ENCODE measurements at places on chromosomes 11 and 22.

DNA sequence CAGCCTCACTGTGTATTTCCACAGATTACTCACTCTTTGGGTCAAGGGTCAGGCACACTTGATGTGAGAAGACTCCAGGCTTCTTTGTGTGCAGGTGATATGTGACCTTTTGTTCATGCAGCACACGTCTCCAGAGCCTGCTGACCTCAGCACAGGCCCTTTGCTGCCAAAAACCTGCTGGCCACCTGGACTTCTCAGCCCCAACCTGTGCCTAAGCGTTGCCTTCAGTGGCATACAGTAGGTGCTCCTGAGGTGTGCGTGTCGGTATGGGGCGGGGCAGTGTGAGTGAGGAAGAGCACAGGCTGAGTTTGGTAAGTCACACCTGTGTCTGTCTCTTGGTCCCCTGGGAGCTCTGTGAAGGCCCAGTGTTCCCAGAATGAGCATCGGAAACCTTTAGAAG lies 58.1 kb downstream of the WNT11 start:
- no peak for DNase-seq

DNA sequence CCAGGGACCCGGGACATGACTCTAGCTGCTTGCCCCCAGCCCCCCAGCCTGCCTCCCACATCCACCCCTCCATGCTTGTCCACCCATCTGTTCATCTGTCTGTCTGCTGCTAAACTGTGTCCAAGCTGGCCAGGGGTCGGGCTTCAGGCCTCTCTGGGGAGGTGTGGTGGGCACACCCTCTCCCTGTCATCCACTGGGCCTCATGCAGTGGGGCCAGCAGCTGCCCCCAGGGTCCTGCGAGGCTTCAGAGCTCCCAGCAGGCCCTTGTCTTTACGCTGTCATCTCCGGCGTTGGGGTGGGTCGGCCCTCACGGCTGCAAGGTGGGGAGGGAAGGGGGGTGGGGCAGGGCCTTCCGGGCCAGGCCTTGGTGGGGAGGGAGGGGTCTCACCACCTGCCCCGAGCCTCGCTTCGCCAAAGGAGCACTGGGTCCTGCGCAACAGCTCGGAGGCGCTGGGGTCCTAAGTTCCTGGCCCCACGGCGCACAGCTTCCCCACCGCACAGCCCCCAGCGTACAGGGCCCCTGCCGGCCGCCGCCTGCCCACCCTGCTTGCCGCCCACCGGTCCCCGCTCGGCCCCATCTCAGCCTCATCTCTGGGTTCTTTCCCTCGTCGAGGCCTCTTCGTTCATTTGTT lies 26.7 kb downstream of the MOB2 start:
- DNase-seq, result no peak

GRCh38 chr11:13140873-13141655 lies 131.9 kb downstream of the RASSF10 start:
- no peak for DNase-seq

- peak; percentile 67 for DNase-seq
Observed at GRCh38 chr11:65501472-65502273, 2.8 kb downstream of the MALAT1 start.

GRCh38 chr22:46734830-46735453 lies 3.1 kb downstream of the CERK start:
- no peak for DNase-seq

DNA sequence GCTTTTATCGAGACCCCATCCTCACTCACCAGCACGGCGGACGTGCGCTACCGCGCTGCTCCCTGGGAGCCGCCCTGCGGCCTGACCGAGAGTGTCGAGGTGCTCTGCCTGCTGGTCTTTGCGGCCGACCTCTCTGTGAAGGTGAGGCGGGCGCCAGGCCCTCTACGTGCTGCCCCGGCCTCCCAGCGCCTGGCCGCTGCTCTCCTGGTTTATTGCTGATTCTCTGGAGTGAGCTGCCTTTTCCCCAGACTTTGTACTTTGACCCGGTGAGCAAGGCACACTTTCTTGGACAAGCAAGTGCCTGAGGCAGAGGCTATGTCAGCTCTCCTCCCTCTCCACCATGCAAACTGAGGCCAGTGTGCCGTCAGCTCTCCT lies 6.5 kb downstream of the TPCN2 start:
- no peak for DNase-seq

- DNase-seq, result peak; percentile 46
Observed at GRCh38 chr11:14908214-14908880, 16.3 kb upstream of the CYP2R1 start.

GRCh38 chr22:19571207-19571795 lies 47.1 kb upstream of the CLDN5 start:
- DNase-seq, result no peak

GRCh38 chr22:43094085-43094484 lies 4.9 kb upstream of the TTLL1 start:
- peak; percentile 29 for DNase-seq

GRCh38 chr22:35337932-35338331 lies 38.2 kb downstream of the TOM1 start:
- peak; percentile 46 for DNase-seq

GRCh38 chr11:123304828-123305466 lies 109.9 kb upstream of the CLMP start:
- DNase-seq, result no peak

- peak; percentile 16 for DNase-seq
Observed at GRCh38 chr11:68503251-68503687, 42.7 kb downstream of the PPP6R3 start.

DNA sequence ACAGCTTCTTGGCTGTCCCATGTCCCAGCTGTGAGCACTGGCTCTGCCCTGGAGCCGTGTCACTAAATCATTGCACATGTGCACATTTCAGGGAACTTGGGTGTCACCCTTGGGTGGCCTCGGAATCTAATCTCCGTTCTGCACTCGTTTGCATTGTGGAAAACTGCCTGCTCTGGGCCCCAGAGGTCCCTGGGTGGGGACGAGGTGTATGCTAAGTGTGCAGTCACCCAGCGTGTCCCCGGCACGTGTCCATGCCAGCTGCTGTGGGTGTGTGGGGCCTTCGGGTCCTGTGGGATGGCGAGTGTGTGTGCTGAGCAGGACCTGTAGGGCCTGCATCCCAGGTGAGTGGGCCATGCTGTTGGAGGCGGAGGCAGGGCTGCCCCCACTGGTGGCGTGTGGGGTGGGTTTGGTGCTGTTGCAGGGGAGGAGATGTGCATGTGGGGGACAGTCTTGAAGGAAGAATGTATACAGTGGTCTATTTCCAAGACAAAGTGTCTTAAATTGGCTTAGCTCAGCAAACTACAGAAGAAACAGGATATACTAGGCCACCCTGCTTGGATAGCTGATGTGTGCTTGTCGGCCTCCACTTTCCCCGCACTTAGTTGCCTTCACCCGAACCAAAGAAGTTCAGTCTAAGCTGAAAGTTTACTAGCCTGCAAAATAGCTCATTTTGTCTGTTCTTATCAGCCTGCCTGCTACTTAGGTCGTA lies 14.6 kb downstream of the TANGO2 start:
- peak; percentile 54 for DNase-seq

- DNase-seq, result peak; percentile 63
Observed at GRCh38 chr22:29307596-29308147, 1.2 kb downstream of the GAS2L1 start.

GRCh38 chr11:38256436-38256835 lies 1658.4 kb upstream of the RAG2 start:
- no peak for DNase-seq

DNA sequence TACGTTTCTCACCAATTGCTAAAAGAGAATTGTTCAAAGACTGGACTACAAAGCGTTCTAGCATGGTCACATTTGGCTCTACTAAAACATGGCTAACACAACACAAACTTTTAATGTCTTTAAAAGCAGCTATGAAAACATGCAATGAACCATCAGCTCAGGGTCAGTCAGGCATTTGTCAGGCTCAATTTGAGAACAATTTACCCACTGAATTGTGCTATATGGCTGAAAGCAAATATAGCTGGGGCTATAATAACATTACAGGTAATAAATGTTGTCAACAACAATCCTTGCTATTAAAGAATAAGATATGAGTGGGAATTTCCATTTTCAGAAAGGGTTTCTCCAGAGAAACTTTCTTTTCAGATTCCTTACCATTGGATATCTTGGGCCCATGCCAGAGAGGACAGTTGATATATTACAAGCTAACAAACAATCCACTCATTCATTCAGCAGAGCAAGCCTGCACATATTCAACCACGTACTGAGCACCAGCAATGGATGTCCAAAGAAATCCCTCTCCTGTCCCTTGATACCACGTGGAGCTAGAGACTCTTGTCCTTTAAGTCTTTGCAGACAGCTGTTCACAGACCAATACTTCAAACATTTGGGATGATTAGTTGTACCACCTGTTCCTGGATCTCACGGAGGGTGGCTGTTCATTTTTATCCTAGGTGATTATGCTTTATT lies 82.5 kb upstream of the DDI1 start:
- no peak for DNase-seq

DNA sequence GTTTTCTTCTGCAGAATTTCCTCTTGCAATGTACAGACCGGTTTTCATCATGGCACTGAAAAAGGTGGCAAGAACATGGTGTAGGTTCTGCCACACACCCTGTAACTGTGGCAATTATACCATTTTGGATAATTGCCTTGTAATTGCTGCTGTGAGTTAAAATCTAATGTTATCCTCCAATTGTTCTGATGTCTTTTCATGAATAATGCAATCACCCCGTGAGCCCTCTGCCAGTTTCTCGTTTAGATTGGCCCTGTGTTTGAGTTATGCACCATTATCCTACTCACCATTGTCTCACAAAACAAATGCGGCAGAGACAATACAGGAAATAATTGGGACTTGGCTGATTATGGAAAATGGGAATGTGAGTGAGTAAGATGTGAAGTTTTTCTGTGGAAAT lies 61.8 kb upstream of the MTNR1B start:
- DNase-seq, result no peak

GRCh38 chr11:32752001-32752400 lies 42.5 kb downstream of the CCDC73 start:
- no peak for DNase-seq

DNA sequence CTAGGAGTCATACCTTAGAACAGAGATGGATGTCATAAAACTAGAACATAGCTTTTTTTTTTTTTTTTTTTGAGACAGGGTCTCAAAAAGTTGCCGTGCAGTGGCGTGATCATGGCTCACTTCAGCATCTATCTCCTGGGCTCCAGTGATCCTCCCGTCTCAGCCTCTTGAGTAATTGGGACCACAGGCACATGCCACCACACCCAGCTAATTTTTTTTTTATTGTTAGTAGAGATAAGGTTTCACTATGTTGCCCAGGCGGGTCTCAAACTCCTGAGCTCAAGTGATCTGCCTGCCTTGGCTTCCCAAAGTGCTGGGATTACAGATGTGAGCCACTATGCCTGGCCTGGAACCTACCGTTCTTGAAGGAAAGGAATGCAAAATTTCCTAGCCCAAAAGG lies 8.8 kb upstream of the CEP295 start:
- DNase-seq, result no peak

DNA sequence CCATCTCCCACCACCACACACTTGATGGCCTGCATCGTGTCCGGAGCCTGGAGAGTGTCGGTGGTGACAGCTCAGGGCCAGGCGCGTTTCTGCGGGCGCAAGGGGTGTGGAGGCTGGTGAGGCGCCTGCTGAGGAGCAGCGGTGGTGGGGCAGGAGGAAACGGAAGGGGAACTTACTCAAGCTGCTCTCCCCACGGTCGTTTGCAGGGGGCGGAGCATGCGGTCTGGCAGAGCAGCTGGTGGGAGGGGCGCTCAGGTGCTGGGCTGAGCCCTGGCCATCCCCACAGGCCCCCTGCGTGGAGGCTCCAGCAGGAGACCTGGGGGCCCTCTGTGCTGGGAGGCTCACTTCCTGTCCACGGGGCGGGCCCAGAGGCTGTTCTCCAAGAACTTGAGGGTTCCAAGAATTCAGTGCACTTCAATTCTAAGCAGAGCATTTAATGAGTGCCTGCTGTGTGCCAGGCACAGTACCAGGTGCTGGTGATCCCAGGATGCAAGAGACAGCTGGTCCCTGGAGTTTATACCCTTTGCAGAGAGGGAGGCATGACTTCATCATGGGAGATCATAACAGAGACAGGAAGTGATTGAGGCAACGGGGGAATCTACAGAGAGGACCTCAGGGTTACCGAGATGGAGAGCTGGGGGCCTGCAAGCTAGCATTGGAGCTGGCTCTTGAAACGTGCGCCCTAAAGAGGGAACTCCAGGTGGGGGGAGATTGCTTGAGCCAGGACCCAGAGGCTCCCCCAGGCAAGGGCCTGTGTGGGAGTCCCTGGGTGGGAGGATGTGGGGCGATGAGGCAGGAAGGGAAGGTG lies at the start of gene RAC2:
TSS of gene RAC2 (minus strand) at position 156 of the 808 bp plus-strand sequence. CDS start at position 35, 121 bp downstream.
- peak; percentile 93 for DNase-seq

DNA sequence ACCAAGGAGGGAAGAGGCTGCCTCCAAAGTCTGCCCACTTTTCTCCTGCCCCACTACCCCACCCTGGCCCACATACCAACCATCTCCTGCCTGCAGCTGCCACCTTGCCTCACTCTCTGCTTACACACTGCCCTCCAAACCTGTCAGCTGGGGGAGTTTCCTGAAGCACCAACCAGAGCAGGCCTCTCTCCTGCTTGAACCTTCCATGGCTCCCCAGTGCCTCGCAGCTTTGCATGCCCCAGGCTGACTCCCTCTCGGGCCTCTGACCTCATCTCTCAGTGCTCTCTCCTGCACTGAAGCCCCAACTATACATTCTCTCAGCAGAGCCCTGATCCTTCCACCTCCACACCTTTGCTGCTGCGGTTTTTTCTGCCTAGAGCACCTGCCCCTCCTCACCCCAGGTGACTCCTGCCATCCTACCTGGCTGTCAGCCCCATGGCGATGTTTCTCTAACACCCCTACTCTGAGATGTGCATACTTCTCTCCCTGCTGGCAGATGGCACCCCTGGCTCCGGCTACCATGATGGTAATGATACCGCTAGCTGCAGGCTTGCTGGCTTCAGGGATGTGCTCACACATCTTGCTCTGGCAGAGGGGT lies 43.5 kb downstream of the MN1 start:
- DNase-seq, result no peak

DNA sequence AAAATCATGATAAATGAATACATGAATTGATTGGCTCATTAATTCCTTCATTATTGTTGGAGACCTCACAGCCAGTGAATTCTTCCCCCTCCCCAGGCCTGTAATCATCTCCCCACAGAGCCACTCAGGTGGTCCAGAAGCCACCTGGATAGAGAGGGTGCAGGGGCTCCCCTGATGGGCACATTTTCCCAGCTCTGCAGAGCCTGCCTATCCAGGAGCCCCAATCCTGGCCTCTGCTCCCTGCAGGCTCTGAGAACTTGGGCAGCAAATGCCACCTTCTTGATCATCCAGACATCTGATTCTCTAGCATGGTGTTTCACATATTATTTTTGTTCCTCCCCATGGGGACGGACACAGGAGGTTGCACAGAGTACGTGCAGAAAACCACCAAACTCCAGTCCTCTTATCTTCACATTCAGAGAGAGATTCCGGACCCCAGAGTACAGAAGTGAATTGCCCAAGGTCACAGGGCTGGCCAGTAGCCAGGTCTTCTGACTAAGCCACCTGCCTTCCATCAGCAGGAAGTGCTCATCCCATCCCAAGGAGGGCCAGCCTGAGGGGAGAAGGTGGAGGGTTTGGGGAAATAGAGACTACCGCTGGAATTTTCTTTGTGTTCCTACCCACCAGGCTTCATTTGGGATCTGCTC lies 348.0 kb downstream of the BUD13 start:
- DNase-seq, result no peak

DNA sequence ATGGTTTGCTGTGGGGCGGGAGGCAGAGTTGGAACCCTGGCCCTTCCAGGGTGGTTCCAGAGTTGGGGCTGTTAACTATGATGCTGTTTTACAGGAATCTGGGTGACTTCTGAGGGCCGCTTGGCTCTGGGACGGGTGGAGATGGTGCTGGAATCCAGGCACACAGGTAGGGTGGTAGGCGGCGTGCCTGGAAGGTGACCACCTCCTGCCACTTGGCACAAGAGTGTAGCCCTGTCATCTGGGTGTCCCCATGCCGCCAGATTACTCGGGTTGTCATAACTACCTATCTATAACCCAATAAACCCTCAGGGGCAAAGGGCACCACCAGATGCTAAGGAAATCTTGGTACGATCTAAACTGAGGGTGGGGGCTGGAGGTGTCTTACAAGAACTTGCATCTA lies 1.3 kb downstream of the CARS1 start:
- no peak for DNase-seq
